ENCODE measurements at places on chromosomes 7 and 10.
A peak's percentile ranks its signal among the peaks of the same experiment; 100 is the strongest.

GRCh38 chr7:105887569-105888189, 11.3 kb upstream of the ATXN7L1 start:
- no peak for DNase-seq

DNA sequence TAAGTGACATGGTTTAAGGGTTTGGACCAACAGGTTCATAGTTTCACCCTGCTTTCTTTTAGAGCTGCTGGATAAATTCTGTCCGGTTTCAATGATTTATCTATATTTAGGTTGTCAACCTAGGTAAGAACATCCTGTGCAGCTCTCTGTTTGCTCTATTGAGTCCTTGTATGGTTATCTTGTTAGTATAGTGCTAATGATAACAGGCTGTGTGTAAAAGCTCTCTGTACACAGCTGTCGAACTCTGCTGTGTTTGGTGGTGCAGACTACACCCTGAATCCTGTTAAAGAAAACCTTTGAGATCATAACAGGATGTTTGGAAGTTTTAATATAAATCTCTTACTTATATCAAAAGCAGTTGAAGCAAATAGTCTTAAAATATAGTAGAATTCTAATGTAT, 219.2 kb downstream of the SDK1 start:
- no peak for DNase-seq

DNA sequence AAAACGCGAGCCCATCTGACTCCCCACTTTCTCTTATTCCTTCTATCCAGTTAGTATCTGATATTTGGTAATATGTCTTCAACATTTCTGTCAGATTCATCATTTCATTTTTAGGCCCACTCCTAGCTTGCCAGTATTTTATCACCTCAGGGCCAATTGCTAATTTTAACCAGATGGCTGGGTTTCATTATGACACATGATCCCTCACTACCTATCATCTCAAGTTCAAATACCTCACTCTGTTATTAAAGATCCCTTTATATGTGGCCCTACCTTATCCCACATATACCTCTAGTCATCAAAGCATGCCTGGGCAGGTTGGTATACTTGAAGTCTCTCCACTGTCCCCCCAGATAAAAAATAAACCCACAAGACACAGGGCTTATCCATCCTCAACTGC, 104.9 kb downstream of the RNLS start:
- DNase-seq: no peak

- DNase-seq: no peak
Observed at GRCh38 chr10:34850036-34850435, 34.9 kb upstream of the PARD3 start.

DNA sequence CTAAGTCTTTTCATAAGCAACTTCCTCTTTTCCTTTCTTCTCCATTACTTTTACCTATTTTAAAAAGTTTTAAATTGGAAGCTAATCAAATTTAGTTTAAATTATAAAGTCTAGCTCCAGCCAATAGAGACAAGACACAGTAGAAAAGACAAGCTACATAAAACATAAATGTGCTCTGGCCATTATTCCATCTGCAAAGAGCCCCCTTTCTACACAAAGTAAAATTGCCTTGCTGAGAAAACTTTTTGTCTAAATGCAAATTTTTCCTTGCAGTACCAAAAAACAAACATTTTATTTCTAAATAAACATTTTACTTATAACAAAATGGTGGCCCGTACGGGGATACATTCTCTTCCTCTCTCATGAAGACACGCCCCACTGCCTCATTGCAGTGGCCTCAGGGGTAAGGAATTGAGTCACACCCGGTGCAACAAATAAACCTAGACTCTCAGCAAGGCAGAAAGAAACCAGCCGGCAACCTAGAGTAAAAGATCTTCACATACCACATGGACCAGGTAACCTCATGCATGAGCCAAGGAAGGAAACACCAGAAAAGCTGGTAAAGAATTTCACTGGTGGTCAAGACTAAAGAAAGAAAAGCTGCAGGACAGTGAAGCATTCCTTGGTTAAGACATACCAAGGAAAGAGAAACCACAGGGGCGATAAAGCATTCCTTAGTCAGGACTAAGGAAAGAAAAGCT, 71.6 kb upstream of the ZNF746 start:
- DNase-seq: no peak

- DNase-seq: no peak
Observed at GRCh38 chr7:39062811-39063210, 85.1 kb downstream of the POU6F2 start.

- DNase-seq: no peak
Observed at GRCh38 chr10:10687751-10688150, 329.9 kb upstream of the CELF2 start.

- peak; percentile 41 for DNase-seq
Observed at GRCh38 chr7:95213809-95214492, 110.4 kb downstream of the PON1 start.

DNA sequence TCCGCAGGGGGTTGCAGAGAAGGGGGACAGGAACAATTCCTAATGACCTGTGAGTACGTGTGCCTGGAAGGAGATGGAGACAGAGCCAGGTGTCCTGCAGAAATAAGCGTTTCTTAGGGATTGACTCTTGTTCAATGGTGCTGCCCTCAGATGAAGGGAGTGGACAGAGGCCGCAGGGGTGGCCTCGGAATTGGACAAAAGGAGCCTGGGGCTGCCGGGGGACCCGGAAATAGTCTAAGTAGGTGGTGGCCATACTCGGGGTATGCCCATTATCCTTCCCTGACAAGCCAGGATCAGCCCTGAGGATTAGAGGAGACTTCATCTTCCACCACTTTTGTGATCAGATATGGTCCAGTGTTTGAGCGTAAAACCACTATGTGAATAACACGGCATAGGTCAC, 39.2 kb downstream of the ELFN1 start:
- no peak for DNase-seq

- DNase-seq: no peak
Observed at GRCh38 chr7:14761510-14762296, 140.8 kb downstream of the DGKB start.

DNA sequence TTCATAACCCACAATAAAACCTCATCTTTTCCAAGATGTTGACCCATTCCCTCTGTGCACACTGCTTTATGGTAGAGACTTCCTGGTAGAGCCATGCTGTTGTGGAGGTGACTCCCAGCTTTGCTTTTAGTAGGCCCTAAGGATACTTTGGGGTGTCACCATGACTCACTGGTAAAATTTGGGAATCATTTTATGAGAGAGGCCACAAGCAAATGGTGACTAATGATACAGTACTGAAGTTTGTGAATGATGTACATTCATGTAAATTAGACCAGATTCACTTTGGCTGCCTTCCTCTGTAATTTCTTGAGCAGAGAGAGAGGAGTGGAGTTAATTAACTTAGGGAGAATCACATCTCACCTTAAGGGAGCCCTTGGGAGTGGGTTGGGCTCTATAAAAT, 686.5 kb downstream of the LRMDA start:
- no peak for DNase-seq

GRCh38 chr7:155665957-155666287, 21.5 kb downstream of the RBM33 start:
- no peak for DNase-seq

GRCh38 chr7:20173828-20174227, 43.4 kb downstream of the MACC1 start:
- no peak for DNase-seq

DNA sequence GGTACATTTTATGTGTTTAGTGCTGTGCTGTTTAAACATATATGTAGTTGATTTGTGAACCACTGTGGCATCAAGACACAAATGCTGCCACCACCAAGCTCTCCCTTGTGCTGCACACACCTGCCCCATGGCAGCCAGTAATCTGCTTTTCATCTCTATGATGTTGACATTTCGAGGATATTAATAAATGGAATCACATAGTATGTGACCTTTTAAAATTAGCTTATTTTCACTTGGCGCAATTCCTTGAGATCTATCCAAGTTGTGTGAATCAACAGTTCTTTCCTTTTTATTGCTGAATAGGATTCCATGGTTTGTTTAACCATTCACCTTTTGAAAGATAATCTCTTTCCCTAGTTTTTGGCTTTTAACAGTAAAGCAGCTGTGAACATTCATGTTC, 73.1 kb downstream of the BMPR1A start:
- DNase-seq: no peak

DNA sequence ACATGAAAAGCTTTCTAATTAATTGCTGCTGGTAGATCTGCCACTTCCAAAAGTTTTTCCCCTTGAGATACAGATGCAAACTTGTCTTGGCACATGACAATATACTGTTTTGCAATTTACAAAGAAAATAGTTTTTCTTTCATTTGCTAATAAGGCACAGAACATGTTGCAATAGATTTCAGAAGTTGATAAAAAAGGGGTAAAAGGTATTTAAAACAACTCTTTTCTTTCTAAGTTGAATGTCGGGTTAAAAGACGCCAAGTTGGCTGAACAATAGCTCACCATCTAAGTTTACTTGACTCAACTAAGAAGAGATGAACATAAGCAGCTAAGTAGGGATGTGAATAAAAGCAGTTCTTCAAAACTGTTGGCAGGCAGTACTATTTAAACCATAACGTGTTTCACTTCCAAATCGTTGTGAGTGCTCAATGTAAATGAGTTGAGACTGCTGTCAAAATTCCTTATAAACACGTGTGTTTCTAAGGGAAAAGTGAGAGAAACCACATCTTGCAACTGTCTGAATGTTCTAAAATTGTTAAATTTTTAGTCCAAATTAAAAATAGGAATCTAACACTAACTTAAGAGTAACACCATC, 14.5 kb upstream of the THSD7A start:
- no peak for DNase-seq

DNA sequence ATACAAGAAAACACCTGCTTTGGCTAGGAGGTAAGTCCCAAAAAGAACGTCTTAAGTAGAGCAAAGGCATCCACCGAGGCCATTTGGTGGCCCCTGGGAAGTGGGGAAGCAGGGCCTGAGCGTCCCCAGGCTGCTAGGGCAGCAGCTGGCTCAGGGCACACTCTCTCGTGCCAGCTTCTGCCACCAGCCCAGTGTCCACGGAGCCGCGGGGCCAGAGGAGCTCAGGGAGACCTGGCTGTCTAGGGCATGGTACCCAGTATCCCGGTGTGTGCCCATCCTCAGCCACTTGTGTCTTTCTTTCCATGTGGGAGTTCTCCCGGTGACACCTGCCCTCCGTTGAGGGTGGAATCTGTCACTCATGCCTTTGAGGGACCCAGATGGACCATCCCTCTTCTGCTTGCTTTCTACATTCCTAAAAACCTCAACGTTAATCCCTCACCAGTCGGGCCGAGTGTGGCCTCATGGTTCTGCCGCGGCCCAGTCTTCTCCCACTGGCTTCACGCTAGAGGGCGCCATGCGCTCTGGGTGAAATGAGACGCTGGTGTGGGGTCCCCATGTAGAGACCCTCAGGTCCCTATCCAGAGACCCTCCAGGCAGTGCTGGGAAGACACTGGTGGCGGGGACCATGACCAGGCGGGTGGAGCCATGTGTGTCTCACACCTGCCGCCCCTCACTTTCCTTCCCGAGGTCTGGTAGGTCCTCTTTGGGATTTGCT, 9.5 kb upstream of the AP5Z1 start:
- DNase-seq: no peak

DNA sequence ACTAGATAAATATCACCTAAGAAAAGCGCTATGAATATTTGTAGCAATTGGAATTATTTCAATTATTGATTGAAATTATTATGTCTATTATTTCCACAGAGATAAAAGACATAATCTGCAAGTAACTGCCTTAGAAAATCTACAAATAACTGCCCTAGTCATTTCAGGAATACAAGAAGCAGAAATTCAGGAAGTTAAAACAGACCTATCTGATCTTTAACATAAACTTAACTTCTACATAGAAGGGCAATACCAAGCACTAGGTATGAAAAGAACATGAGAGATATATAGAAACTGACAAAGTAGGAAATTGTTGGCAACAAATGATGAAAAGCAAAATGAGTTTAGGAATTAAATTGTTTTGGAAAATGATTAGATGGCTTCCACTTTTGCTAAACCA, 31.8 kb upstream of the AKR1B10 start:
- DNase-seq: no peak

GRCh38 chr7:101913851-101914250, 96.4 kb downstream of the CUX1 start:
- DNase-seq: no peak

- no peak for DNase-seq
Observed at GRCh38 chr7:95915731-95916130, 143.4 kb downstream of the DYNC1I1 start.

Data from ovary (tissue), 10 donors.